ENCODE measurements at places on chromosomes 11 and 22. TPM values are rescaled to one million over a fixed set of nuclear protein-coding genes. Genes with fewer than 3 reads are reported as not detected.

The TMX2 gene
- polyA plus RNA-seq: 91.7 TPM

The SEPTIN5 gene
- 15.5 TPM for polyA plus RNA-seq

The PRG2 gene
- not detected for polyA plus RNA-seq

The DERL3 gene
- polyA plus RNA-seq: 0.27 TPM

The PTGDR2 gene
- 0.84 TPM for polyA plus RNA-seq

The MMP13 gene
- not detected for polyA plus RNA-seq

The OR8G5 gene
- polyA plus RNA-seq: not detected

The MUC2 gene
- not detected for polyA plus RNA-seq

The MEN1 gene
- polyA plus RNA-seq: 15.0 TPM

The C1QTNF5 gene
- 10.9 TPM for polyA plus RNA-seq

DNA sequence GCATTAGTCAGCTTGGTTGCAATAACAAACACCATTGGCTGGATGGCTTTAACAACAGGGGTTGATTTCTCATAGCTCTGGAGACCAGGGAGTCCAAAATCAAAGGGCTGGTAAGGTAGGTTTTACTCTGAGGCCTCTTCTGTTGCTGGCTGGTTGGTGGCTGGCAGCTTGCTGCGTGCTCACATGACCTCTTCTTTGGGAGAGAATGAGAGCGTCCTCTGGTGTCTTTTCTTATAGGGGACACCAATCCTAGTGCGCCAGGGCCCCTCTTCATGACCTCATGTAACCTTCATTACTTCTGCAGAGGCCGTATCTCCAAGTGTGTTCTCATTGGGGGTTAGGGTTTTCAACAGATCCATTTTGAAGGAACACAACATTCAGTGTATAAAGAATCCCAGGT is 1308.3 kb downstream of the TBC1D22A start:
- DNase-seq: no peak

DNA sequence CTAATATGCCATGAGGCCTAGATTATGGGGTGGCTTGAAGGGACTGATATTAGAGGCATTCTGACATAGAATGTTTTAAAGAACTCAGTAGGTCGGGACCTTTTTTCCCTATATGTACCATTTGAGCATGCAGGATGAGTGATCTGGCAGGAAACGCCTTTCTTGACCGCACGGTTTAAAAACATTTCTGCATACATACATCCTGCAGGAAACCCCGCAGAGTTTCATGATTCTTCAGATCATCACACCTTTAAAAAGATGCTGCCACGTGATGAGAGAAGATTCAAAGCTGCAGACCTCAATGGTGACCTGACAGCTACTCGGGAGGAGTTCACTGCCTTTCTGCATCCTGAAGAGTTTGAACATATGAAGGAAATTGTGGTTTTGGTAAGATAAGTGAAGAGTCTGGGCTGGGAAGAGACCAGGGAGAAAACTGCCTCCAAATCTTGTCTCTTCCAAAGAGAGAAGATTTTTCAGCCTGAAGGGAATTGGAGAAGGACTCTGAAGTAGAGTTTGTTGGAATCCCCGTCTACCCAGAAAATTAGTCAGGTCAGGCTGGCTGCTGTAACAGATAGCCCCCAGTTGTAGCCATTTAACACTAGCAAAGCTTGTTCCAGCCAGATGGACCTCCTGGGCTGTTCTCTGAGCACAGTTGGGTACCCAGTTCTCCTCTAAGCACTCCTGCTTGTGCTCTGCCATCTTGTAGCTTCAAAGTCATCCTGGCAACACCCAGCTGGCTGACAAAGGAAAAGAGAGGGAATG is 7.4 kb downstream of the RCN1 start:
- no peak for DNase-seq

DNA sequence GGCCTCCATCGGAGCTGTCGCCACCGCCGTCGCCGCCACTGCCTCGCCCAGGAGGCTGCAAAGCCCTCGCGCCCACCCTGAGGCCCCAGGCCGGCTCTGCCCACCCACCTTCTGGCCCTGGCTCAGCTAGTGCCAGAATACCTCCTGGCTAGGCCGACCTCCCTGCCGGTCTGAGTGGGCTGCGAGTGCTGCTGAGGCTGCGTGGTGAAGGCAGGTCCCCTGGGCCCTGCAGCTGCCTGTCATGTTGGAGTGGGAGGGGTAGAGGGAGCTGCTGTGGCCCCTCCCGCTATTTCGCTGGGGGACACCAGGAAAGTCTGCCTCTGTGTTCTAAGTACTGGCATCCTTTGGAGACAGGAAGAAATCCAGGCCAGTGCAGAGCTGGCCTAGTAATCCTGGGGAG is 34.2 kb downstream of the LRRC10B start:
- DNase-seq: no peak

- no peak for DNase-seq
These were observed 132.4 kb downstream of the MN1 start for GRCh38 chr22:27668828-27669797.

DNA sequence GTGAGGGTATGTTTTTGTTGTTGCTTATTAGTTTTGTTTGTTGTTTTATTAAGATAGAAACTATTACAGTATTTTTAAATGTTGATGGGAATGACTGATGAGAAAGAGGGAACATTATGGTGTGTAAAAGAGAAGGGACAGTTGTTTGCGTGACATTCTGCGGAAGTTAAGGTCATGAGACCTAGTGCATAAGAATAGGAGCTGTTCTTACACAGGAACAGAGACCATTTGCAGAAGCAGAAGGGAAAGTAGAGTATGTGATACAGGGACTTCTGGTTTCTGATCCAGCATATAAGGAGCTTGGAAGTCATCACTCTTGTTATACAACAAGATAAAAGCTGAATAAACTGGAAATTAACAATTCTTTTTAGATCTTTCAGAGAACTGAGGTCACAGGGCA is 299.2 kb upstream of the API5 start:
- no peak for DNase-seq

DNA sequence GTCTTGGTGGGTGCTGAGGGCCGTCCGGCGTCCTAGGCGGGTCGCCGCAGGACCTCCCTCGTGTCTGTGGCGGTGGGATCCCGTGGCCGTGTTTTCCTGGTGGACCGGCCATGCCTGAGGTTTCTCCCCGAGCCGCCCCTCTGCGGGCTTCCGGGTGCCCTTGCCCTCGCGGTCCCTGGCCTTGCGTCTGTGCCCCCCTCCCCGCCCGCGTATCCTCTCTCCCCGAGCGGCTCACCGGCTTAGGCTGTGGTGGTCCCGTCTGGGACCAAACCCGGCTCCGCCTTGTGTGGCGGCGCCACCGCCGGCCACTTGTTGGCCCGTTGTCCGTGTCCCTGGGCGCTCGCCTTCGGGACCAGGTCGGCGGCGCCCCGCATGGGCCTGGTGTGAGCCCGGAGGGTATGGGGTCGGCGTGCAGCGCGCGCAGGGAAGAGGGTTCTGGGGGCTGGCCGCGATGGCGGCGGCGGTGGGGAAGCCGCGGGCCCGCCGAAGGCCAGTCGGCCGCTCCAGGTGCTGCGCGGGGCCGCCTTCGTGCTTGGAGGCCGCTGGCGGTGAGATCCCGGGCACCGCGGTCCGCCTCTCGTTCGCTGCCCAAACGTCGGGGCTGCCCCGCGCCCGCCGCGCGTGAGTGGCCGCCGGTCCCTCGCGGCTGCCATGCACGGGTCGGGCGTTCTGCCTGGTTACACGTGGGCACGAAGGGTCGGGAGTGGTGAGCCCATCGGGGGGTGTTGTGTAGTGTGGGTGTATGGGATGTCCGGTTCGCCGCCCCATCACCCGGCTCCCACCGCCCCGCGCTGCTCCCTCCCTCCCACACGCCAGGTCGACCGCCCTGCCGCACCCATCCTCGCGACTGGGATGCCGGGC is 3899.1 kb upstream of the OR11H1 start:
- no peak for DNase-seq

DNA sequence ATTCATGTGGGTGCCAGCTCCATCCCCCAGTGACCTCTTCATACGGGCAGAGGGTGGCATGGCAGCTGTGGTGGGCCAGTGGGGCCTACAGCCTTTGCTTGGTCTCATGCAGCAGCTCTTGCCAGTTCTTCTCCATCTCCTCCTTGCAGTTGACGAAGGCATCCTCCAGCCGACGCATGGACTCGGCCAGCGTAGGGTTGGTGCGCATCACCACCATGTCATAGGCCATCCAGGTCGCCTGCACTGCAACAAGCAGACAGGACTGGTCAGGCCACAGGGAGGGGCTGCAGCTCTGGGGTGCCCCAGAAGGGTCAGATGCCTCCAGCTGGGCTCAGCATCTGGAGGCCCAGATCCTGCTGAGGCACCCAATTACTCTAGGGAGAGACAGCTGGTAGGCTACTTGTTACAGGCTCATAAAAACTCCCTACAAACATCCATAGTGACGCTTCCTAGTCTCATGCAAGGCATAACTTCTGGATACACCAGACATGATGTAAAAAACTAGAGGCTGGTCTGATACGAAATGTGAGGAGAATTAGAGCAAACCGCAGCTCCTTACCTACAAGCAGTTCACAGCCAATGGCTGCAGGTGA is 5.6 kb downstream of the KLHDC7B start:
- no peak for DNase-seq

- DNase-seq: no peak
These were observed 1.9 kb downstream of the NLRP6 start for GRCh38 chr11:279966-280705.

- DNase-seq: no peak
These were observed 256.4 kb upstream of the SESN3 start for GRCh38 chr11:95487391-95487790.

- DNase-seq: no peak
These were observed 13.0 kb upstream of the UBASH3B start for GRCh38 chr11:122642472-122642922.

GRCh38 chr11:75311858-75312288 is 39.6 kb downstream of the ARRB1 start:
- no peak for DNase-seq

DNA sequence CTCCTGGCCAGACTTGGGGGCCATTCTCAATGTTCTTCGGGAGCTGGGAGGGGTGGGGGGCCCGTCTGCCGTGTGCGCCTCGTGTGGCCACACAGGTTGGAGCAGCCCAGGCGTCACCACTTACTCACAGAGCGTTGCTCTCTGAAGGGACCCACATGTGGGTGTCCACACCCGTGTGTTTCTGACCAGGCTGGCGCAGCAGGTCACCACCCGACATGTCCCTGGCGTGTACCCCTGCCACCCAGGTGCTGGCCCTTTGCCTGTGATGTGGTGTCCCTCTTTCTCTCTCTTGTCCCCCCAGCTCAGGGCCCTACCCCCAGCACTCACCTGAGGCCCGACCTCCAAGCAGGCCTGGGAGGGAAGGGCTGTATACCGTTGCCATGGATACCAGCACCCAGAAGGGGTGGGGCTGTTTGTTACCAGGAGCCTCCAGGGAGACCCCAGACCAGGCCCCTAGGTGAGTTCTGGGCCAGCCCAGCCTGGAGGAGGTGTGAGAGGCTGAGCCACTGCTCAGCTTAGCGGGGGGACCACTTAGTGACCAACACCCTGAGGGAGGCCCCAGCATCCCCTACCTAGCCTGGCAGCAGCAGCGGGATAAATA is 1.4 kb downstream of the LMNTD2 start:
- DNase-seq: no peak

DNA sequence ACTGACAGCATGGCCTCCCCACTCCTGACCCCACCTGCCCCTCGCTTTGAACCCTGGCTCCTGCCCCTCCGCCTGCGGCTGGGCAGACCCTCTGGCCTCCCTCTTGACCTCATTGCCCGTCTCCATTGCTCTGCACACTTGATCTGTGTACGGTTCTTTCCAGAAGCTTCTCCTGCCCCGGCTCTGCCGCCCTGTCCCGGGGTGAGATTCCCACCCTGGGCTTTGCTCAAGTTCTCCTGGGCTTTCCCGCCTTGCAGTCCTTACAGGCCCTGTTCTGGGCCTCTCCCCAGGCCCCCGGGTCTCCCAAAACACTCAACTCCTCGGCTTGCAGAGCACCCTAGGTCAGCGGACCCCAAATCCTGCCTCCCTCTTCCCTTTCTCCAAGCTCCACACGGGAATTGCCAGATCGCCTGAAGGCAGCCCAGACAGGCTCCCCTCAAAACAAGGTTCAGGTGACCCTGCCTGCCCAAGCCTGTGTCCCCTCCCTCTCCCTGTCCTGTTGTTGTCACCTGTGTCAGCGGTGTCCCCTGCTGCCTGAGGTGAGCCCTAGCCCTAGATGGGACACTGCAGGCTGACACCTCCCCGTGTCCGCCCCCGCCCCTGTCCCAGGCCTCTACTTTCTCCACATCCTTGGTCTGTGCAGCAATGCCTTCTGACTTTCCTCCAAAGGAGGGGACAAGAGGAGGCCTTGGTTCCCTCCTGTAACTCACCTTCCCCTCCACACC is 1.5 kb downstream of the GAL start:
- no peak for DNase-seq

DNA sequence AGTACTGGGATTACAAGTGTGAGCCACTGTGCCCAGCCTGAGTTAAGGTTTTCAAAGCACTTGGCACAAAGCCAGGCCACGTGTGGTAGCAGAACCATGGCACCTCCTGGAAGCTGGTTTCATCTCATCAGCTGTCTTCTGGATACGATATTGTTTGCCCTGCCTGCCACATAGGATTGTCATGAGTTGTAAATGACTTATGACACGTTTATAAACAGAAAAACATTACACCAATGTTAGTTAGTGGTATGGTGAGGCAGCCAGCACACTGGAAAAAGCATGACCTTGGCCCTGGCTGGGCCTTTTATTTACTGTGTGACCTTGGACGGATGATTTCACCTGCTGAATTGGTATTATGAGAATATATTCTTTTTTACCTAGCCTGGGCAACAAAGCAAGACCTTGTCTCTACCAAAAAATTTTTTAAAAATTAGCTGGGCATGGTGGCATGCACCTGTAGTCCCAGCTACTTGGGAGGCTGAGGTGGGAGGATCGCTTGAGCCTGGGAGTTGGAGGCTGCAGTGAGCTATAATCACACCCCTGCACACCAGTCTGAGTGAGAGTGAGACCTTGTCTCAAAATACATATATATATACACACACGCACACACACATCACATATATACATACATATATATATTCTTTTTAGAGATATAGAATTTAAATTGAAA is 24.0 kb upstream of the MYH9 start:
- no peak for DNase-seq

DNA sequence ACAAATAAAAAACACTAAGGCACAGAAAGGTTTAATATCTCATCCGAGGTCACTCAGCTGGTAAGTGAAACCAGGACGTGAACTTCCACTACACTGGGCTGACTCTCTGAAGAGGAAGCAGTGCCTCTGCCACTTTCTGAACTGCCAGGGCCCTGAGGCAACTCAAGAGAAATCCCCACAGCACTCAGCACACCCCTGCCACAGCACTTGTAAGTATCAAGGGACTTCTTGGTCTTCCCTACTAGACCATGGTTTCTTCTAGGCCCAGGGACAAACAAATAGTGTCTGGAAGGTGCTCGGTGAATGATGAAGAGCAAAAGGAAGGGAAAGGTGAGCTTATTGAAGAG is 49.7 kb downstream of the RPL27A start:
- DNase-seq: no peak

DNA sequence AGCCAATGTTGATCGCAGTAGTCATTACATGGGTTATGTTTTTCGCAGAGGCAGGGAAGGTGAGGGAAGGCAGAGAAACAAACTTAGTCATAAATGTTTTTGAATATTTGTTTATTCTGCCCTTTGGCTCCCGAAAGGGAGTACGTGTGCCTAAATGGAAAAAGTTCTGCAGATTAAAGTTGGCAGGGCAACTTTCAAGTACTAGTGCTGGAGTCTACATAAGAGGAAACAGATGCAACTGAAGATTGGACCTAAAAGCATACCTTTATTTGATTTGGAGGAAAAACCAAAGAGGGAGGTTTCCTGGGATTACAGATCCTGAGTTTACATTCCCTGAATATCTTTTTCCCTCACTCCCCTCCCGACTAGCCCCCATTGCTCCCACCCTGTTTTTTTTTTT is 5.7 kb downstream of the HSD17B12 start:
- DNase-seq: no peak

All from AG04450 (cell line).